CD14-positive monocyte (primary cell): ENCODE measurements at places on chromosomes 11 and 22. TPM values are rescaled to one million over a fixed set of nuclear protein-coding genes. Genes with fewer than 3 reads are reported as not detected.

EFEMP2 gene
- not detected for polyA plus RNA-seq

CARD16 gene
- 671 TPM for polyA plus RNA-seq

C11orf65 gene
- not detected for polyA plus RNA-seq

AIFM3 gene
- polyA plus RNA-seq = 2.3 TPM
